ENCODE measurements at places on chromosomes 2 and 18.

- no peak for DNase-seq
Measured at GRCh38 chr18:59062643-59063006, 77.1 kb upstream of the SEC11C start.

GRCh38 chr18:31129398-31130115 lies 27.3 kb upstream of the DSC2 start:
- no peak for DNase-seq

- DNase-seq: no peak
Measured at GRCh38 chr18:37412829-37413228, 152.8 kb downstream of the CELF4 start.

GRCh38 chr2:197292619-197293018 lies 18.0 kb downstream of the ANKRD44 start:
- DNase-seq: no peak

- no peak for DNase-seq
Measured at GRCh38 chr2:32491346-32491745, 134.5 kb downstream of the BIRC6 start.

- no peak for DNase-seq
Measured at GRCh38 chr2:49404108-49404507, 249.8 kb upstream of the FSHR start.

GRCh38 chr2:54568876-54569321 lies 112.8 kb downstream of the SPTBN1 start:
- no peak for DNase-seq

DNA sequence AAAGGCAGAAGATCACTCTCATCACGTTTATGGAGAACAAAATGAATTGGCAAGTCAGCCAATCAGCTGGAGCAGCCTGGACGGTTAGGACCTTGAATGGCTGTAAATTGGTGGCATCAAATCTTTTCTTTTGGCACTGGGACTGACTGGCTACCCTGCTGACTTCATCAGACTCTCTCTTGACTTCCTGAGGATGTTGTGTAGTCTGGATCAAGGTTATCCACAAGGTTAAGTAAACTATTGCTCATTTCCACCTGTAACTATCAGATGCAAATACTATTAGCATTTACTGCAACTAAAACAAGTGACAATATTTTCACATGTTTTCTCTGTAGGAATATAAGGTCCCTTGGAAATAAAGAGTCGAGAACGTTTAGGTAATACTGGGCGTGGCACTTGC lies 134.3 kb upstream of the RASGRP3 start:
- DNase-seq: no peak

DNA sequence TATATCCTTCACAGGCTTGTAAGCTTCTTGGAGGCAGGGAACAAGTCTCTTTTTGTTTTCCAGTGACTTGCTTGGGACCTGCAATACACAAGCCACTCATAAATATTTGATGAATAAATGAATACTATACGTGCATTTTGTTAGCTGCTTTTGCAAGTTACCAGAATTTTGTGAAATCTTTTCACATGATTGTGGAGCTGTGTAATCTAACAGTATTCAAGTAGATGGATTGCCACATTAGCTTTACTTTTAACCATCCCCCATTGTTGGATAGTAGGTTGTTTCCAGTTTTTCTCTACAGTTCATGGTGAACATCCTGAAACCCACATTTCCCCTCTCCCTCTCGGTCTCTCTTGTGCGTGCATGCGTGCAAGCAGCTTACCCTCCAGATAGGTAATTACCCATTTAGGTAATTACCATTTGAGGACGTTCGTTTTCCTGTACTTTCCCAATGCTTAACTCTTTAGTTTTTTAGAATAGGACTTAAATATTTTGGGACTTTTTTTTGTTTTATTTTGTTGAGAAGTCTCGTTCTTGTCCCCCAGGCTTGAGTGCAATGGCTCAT lies 12.5 kb downstream of the ZNF407 start:
- no peak for DNase-seq

- DNase-seq: no peak
Measured at GRCh38 chr2:158805936-158806335, 10.8 kb downstream of the DAPL1 start.

- DNase-seq: no peak
Measured at GRCh38 chr2:12469141-12469561, 247.6 kb upstream of the TRIB2 start.

DNA sequence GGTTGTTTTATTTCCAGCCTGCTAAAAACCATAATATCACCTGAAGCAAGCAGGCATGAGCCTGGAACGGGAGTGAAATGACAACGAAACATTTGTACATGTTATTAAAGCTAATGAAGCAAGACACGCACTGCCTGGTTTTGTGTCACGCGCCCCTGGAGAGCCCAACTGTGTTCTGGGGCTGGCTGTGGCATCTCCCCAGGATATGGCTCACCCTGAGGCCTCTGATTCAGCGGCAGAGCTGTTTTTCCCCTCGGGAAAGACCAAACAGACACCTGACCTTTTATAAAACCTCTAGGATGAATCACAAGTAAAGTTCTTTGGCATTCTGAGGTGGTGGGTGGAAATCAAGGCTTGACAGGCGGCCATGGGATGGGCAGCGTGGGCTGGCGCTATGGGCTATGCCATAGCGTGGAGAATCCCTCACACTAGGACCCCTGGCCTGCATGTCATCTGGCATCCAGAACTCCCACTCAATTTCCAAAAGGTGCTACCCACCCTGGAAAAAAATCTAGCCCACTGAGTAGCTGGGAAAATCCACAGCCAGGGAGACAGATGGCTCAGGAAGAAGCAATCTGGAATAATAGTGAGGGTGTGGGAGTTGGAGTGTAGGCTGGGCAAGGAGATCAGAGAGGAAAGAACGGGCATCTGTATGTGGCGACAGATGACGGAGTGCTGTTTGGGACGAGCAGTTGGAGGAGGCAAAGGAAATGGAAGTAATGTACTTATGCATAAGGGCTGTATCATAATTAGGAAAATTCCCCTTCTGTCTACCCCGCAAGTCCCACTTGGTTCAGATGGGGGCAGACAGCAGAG lies 262.0 kb downstream of the AFF3 start:
- DNase-seq: no peak

- no peak for DNase-seq
Measured at GRCh38 chr2:111094691-111095090, 26.0 kb upstream of the BCL2L11 start.

DNA sequence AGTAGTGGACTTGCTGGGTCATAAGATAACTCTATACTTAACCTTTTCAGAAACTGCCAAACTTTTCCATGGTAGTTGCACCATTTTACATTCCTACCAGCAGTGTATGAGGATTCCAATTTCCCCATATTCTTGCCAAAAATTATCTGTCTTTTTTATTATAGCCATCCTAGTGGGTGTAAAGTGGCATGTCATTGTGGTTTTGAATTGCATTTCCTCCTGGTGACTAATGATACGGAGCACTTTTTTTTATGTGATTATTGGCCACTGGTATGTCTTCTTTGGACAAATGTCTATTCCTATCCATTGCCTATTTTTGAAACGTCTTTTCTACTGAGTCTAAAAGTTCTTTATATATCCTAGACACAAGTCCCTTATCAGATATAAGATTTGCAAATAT lies 44.3 kb downstream of the CACNB4 start:
- DNase-seq: no peak

GRCh38 chr2:28552045-28552823 lies 56.4 kb downstream of the PLB1 start:
- DNase-seq: no peak

DNA sequence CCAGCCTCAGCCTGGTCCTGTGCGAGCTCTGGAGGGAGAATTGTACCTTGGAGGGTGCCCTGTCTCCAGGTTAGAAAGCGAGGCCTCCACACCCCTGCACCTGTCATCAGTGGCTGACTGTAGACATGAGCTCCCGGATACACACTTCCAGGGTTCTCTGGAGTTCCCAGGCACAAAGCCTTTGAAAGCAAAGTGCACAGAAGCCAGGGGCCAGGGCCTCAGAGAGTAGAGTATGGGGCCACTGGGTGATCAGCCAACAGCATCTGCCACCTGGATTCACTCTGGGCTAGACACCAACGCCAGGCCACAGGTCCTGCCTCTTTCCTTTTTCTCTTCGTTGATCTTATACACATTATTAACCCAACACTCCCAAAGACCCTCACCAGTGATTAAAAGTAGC lies 239.4 kb upstream of the HDAC4 start:
- no peak for DNase-seq

- DNase-seq: peak; percentile 5
Measured at GRCh38 chr2:40511661-40512213, 59.8 kb upstream of the SLC8A1 start.

- DNase-seq: peak; percentile 29
Measured at GRCh38 chr2:1082456-1083205, 132.0 kb downstream of the SNTG2 start.

DNA sequence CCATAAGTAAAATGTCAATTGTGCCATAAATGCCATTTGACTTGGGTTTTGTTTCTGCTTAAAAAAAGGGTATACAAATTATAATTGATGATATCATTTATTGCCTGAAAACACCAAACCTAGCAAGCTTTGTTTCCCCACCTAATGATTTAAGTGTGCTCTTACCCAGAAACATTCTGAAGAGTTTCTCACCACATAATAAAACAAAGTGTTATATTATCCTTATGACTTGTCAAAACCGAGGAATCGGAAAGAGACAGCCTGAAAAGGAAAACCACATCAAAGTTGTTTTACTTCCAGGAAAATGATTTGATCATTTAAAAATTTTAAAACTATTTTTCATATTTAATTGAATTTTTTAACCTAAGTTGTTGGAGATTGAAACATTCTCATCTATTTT lies 170.5 kb upstream of the SLC39A10 start:
- DNase-seq: no peak

DNA sequence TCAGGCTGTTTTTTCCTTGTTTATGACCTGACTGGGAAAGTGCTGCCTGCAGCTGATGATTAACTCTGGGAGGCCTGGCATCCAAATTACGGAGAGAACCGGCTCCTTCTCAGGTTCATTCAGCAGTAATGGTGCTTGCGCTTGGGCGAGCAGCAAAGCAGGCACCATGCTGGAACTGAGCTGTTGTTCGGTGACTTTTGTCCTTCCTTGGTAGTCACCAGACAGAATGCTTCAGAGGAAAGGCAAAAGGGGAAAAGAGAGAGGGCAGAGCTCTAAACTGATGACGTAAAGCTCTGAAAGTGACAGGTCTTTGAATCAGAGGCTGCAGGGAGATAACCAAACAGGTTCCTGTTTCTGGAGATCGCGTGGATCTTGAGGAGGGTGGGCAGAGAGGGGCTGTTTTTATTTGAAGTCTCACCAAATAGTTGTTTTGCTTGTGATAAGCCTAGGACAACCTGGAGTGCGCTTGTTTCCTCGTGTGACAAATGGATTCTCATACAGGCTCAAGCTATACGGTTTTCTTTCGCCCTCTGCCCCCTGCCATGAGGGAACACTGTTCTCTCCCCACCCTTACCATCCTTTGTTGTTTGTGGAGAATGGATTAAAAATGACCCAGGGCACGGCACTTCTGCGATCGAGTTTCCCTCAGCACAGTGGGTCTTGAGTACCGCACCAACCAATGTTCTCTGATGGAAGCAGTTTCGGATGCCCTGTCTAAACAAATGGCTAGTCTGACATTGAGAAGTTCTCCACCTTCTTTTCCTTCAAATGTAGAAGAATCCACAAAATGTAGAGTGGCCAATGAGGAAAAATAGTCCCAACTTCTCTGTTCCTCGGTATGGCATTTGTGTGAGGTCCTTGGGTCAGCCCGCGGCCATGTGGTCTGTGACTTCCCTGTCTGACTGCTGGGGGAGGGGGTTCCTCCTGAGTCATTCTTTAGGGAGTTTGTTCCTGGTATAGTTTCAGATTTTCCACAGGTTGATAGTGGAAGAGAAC lies 1.3 kb downstream of the RASGRP3 start:
- DNase-seq: peak; percentile 55

- DNase-seq: peak; percentile 93
Measured at GRCh38 chr2:188291617-188292347, at the start of gene GULP1. Gene GULP1 (plus strand): TSS chr2:188291874. CDS start chr2:188477703, 185,829 bp downstream.

DNA sequence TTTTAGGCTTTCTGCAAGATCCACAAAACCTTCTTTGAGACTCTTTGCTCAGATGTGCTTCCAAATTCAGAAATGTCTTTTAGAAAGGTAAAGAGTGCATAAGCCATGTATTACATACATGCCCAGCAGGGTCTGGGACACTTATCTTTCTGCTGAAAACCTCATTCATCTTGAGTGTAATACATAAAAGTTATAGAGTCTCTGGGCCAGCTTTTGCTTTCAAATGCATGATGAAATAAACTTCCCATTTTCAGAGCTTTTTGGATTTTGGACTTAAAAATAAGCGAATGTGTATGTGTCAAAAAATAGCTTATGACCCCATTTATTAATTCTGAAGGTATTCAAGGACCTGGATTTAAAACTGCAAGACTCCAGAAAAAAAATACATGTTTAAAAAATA lies 8.0 kb downstream of the CYRIA start:
- no peak for DNase-seq

DNA sequence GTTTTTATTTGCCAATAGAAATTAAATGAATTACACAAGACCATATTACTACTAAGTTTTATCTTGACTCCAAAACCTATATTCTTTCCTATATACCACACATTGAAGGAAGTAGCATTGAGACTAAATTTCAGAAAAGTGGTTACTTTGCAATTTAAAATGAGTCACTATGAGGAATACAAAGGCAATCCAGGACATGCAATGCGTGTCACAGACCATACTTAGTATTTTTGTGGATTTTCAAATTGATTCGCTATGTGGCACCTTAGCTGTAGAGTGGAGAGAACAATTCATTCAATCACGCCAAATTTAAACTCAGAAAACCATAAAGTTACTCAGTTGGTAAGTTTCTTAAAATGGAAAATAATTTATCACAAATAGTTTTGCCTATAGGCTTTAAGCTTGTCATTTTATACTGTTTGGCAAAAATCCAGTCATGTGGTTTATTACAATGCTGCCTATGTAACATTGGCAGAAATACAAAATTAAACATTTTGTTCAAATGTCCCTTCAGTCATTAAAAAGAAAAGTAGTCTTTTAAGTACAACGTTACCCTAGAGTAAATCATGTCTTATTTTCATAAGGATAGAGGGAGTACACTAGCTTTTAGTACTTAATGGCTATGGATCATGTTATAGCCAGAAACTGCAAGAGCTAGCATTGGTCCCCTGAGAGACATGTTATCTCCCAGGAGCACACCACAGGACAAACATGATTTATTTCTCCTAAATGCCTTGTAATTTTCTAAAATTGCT lies 222.8 kb upstream of the CDH7 start:
- no peak for DNase-seq

GRCh38 chr2:150620855-150621254 lies 133.4 kb upstream of the RND3 start:
- no peak for DNase-seq

- DNase-seq: no peak
Measured at GRCh38 chr2:415986-416610, 128.2 kb upstream of the ALKAL2 start.

DNA sequence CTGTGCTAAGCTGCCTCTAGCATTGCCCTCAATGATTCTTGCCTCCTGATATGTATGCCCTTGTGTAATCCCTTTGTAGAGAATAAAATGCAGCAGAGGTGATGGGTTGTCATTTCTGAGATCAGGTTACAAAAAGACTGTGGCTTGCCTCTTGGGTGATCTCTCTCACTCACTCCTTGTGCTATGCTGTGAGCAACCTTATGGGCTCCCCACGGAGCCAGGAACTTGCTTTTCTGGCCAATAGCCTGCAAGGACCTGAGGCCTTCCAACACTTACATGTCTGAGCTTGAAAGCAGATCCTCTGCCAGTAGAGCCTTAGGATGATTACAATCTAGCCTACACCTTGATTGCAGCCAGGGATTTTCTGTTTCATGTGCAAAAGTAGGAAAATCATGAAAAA lies 123.1 kb upstream of the XIRP2 start:
- peak; percentile 73 for DNase-seq

GRCh38 chr2:119408221-119408619 lies 23.4 kb upstream of the TMEM37 start:
- peak; percentile 93 for DNase-seq
